ENCODE measurements at places on chromosomes 2 and 18. TPM values are rescaled to one million over a fixed set of nuclear protein-coding genes. Genes with fewer than 3 reads are reported as not detected.

GRCh38 chr18:45745817-45746461, 22.0 kb downstream of the SLC14A1 start:
- H3K4me1 ChIP-seq = peaks cover 7% of the 10 kb centered on the region
- H3K27me3 ChIP-seq = no peaks in the 10 kb centered on the region
- H3K36me3 ChIP-seq = no peaks in the 10 kb centered on the region

PLGLB1 gene
- total RNA-seq = 2.7 TPM

- H3K36me3 ChIP-seq = no peaks in the 10 kb centered on the region
- no peak overlapping the region for H3K27ac ChIP-seq
- no peak overlapping the region for H3K4me3 ChIP-seq
These were observed 1130.7 kb upstream of the FAM98A start for GRCh38 chr2:34729845-34730244.

DNA sequence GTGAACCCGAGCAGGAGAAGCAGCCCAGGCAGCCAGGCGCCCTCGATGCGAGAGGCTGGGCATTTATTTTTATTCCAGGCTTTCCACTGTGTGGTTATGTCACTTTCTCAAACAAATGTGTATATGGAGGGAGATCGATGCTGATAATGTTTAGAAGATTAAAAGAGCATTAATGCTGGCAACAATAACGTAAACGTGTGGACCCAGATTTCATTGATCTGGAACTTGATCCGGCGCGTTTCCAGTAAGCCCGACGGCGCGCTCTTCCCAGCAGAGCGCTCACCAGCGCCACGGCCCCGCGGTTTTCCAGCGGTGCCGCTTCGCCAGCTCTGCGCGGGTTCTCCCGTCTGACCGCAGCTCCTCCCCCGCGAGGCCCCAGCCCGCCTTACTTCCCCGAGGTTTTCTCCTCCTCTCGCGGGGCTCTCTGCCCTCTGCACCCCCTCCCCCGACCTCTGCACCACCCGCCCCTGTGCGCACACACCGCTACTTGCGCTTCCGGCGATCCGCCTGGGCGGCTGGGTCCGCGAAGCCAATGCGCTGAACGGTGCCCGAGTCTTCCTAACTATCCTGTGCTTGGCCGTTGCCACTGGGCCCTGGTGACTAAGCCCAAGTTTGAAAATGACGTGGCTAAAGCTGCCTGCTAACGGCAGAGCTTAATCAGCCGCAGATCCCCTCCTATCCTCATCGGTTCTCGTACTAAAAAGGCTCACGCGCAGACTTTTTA, 6.1 kb downstream of the ONECUT2 start:
- H3K27me3 ChIP-seq = peaks cover 94% of the 10 kb centered on the region
- no peak overlapping the region for H3K4me3 ChIP-seq
- H3K27ac ChIP-seq = no peak overlapping the region
- no peaks in the 10 kb centered on the region for H3K36me3 ChIP-seq
- H3K4me1 ChIP-seq = peaks cover 37% of the 10 kb centered on the region

DNA sequence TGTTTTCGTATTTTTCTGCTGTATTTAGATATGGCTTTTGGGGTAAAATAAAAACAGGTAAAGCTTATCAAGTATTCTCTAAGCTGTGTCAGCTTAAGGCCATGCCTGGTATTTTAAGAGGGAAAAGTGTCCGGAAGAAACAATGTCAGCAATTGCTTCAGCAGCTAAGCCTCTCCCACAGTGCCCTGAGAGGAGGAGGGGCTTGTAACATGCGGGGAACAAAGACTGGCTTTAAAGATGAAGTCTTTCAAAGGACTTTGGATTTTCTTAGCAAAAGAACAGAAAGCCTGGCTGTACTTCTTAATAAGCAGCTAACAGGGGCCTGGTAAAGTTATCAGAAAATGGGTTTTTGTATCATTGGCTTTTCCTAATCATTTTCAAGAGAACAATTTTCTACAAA, 102.8 kb downstream of the PXDN start:
- no peak overlapping the region for H3K27ac ChIP-seq
- peaks cover 47% of the 10 kb centered on the region for H3K36me3 ChIP-seq
- DNase-seq = no peak
- H3K4me1 ChIP-seq = peaks cover 5% of the 10 kb centered on the region
- H3K27me3 ChIP-seq = no peaks in the 10 kb centered on the region
- H3K4me3 ChIP-seq = no peak overlapping the region

GRCh38 chr2:105411720-105412407, 13.0 kb upstream of the FHL2 start:
- H3K27ac ChIP-seq = no peak overlapping the region
- H3K4me3 ChIP-seq = no peak overlapping the region
- H3K4me1 ChIP-seq = no peaks in the 10 kb centered on the region
- no peaks in the 10 kb centered on the region for H3K36me3 ChIP-seq
- no peaks in the 10 kb centered on the region for H3K27me3 ChIP-seq

GRCh38 chr2:16129716-16130540, 189.6 kb downstream of the MYCN start:
- no peak for DNase-seq
- H3K27ac ChIP-seq = no peak overlapping the region
- no peaks in the 10 kb centered on the region for H3K36me3 ChIP-seq

GRCh38 chr2:215594766-215595165, 158.9 kb upstream of the FN1 start:
- no peak for DNase-seq
- no peak overlapping the region for H3K4me3 ChIP-seq
- H3K27me3 ChIP-seq = no peaks in the 10 kb centered on the region
- H3K27ac ChIP-seq = no peak overlapping the region

DNA sequence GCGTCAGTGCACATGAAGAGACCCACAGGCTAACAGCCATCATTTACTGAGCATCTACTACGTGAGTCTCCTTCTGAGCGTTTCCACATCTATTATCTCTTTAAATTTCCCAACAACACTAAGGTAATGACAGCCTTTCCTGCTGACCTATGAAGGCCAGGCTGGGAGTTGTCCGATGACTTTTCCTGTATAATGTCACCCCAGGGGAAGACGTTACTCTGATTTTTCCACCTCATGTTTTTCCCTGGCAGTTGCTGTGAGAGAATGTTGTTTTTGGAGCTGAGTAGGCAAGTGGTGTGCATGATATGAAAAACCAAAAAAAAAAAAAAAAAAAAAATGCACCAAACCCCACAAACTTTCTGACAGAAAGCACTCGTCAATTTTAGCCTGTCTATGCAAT, 207.6 kb downstream of the SLC8A1 start:
- H3K4me1 ChIP-seq = peaks cover 21% of the 10 kb centered on the region
- H3K36me3 ChIP-seq = no peaks in the 10 kb centered on the region
- no peak for DNase-seq
- no peak overlapping the region for H3K27ac ChIP-seq
- no peaks in the 10 kb centered on the region for H3K27me3 ChIP-seq

GRCh38 chr18:28032177-28032576, 144.8 kb downstream of the CDH2 start:
- H3K4me3 ChIP-seq = no peak overlapping the region
- DNase-seq = no peak
- H3K27ac ChIP-seq = no peak overlapping the region
- H3K4me1 ChIP-seq = no peaks in the 10 kb centered on the region
- H3K27me3 ChIP-seq = no peaks in the 10 kb centered on the region

DNA sequence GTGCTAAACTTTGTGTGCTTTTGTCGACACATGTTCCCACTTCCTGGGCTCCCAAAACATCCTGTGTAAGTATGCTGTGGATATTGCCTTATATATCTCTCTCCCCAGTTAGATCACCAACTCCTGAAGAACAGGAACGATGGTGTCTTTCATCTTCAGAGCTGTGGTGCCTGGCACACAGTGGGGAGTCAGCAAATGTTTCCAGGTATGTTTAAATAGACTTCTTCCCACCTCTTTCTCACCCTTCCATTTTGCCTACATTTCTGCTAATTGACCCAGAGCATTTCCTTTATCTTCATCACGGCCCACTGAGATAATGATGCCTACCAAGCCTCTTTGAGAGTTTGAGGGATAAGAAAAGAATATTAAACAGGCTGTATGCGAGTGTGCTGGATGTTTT, 60.7 kb downstream of the RND3 start:
- H3K4me1 ChIP-seq = no peaks in the 10 kb centered on the region
- H3K27ac ChIP-seq = no peak overlapping the region
- no peak for DNase-seq
- no peaks in the 10 kb centered on the region for H3K27me3 ChIP-seq
- no peak overlapping the region for H3K4me3 ChIP-seq

DNA sequence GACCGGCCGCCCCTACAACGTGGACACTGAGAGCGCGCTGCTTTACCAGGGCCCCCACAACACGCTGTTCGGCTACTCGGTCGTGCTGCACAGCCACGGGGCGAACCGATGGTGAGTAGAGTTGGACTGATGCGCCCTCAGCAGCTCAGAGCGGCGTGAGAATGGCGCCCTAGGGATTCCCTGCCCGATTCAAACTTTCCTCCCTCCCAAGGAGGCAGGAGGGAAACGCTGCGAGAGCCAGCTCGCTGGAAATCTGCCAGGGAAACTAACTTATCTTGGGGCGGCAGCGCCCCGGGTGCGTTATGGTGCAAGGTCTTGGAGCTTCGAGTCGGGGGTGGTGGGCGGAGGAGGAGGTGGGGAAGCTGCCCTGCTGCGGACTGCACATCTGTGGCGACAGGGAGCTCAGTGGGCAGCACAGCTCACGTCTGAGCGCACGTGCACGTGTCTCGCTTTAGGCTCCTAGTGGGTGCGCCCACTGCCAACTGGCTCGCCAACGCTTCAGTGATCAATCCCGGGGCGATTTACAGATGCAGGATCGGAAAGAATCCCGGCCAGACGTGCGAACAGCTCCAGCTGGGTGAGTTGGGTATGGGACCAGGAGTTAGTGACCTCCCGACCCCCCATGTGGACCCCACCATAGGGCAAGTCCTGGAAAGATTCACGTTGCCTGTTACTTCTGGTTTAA, 697 bp downstream of the ITGA4 start:
- H3K36me3 ChIP-seq = no peaks in the 10 kb centered on the region
- DNase-seq = peak; percentile 63
- H3K27ac ChIP-seq = peak overlapping the region; percentile 84
- H3K27me3 ChIP-seq = peaks cover 15% of the 10 kb centered on the region

GRCh38 chr2:217222309-217222910, 362.5 kb upstream of the TNP1 start:
- no peaks in the 10 kb centered on the region for H3K36me3 ChIP-seq
- no peak overlapping the region for H3K27ac ChIP-seq
- H3K27me3 ChIP-seq = no peaks in the 10 kb centered on the region
- DNase-seq = no peak
- H3K4me3 ChIP-seq = no peak overlapping the region

- no peak overlapping the region for H3K27ac ChIP-seq
- H3K27me3 ChIP-seq = no peaks in the 10 kb centered on the region
- H3K36me3 ChIP-seq = no peaks in the 10 kb centered on the region
- no peak overlapping the region for H3K4me3 ChIP-seq
- no peak for DNase-seq
These were observed 78.5 kb downstream of the TPO start for GRCh38 chr2:1491751-1492150.

- peak overlapping the region; percentile 36 for H3K27ac ChIP-seq
- H3K4me3 ChIP-seq = no peak overlapping the region
- peaks cover 54% of the 10 kb centered on the region for H3K36me3 ChIP-seq
- H3K27me3 ChIP-seq = no peaks in the 10 kb centered on the region
These were observed 30.1 kb downstream of the HS1BP3 start for GRCh38 chr2:20620696-20621365.

TNS1 gene
- total RNA-seq = 505 TPM

- no peak overlapping the region for H3K27ac ChIP-seq
- no peaks in the 10 kb centered on the region for H3K4me1 ChIP-seq
- H3K4me3 ChIP-seq = no peak overlapping the region
- no peak for DNase-seq
- H3K27me3 ChIP-seq = no peaks in the 10 kb centered on the region
- H3K36me3 ChIP-seq = peaks cover 7% of the 10 kb centered on the region
These were observed 10.2 kb downstream of the IL18R1 start for GRCh38 chr2:102365763-102366162.
